ENCODE measurements at places on chromosomes 2 and 18. TPM values are rescaled to one million over a fixed set of nuclear protein-coding genes. Genes with fewer than 3 reads are reported as not detected.

- DNase-seq, result no peak
Observed at GRCh38 chr18:3214855-3215637, 4.7 kb downstream of the MYOM1 start.

- DNase-seq, result no peak
Observed at GRCh38 chr2:75920859-75921551, 210.3 kb upstream of the GCFC2 start.

GPR55 gene
- total RNA-seq, result 0.79 TPM

LRATD1 gene
- 0.57 TPM for total RNA-seq

BMP10 gene
- total RNA-seq, result not detected

SERPINB10 gene
- not detected for total RNA-seq

All from M059J (cell line).